ENCODE measurements at places on chromosomes 11 and 22.

DNA sequence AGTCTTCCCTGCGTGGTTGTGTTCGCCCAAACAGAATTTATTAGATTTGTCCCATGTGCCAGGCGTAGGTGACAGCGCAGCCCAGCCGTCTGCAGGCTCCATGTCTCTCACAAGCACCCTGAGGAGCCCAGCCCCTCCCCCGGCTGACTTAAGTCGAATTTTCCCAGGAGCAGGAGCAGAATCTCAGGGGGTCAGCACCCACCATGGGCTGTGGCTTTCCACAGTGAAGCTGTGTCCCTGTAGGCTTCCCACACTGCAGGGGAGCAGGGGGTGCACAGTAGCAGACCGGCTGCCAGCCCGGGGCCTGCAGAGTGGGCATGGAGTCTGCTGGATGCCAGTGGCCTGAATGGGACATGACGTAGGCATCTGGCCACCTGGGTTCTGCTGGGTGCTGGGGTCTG lies 16.0 kb downstream of the PARVG start:
- DNase-seq, result no peak

GRCh38 chr11:64970731-64971151 lies 1.2 kb downstream of the MAJIN start:
- no peak for DNase-seq

DNA sequence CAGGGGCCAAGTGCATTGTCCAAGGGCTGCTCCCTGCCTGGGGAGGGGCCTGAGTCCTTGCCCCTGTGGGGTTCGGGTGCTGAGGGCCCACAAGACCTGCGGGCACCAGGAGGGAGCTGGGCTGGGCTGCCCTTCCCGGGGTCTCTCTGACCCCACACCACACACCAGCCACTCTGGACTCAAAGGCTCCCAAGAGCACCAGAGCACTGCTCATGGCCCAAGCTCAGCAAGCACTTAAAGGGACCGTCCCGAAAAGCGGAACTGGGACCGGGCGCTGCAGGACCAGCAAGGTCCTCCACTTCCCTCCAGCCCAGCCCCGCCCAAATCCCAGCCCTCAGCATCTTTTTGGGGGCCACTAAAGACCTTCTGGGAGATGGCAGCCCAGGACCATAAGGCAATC lies 5.3 kb downstream of the LSP1 start:
- DNase-seq, result no peak

- no peak for DNase-seq
These were observed 73.5 kb downstream of the RNF169 start for GRCh38 chr11:74822170-74822569.

DNA sequence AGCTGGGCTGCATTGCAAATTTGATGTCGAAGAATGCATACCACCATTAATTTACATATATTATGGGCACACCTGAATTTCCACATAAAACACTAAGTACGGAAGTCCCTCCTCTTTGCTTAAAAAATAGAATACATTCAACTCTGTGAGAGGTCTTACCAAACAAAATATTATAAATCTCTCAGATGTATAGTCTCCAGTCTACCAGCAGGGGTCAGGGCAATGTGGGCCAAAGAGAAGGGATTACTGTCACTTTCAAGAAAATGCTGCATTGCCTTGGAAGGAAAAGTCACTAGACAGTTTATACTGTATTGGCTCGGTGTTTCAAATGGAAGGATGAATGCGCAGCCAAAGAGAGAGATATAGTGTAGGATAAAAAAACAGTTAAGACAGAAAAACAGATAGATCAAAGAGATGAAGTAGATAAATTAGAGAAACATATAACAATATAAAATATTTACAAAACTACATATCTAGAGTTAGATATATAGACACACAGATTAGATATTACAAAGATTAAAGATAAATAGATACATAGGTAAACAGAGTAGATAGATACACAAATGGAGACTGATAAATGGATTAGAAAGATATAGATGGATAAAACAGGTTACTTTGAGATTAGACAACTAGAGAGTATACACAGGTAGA lies 20.9 kb downstream of the SERGEF start:
- DNase-seq, result no peak

DNA sequence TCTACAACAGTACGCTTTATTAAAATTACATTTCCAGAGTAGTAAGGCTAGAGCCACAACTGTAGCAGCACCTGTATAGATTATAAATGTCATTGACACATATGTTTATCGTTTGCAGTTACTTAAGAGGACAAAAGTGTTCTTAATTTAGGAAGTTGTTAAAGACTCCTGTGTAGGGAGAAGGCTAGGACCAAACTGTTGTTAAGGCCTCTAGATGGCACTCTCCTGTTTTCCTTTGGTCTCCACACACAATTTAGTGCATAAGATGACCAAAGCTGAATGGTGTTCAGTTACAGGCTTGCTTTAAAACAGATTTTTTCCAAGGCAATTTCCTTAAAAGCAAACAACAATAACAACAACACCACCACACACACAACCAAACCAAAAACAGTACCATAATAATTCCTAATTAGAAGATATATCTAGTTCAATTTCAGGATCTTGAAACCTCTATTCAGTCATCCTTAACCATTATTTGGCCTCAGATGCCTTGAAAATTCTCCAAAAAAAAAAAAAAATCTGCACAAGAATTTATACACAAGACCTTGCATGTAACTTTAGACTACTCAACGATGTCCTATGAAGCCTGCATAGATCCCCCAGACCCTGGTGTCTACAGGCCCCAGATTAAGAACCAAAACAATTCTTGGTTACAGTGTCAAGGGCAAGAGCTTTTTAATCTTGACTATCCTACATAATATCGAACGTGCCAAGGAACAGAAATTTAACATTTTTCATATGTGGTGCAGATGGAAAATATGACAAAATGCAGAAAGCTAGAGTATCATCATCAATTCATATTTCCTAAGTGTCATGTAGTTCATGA lies 42.6 kb upstream of the APOA1 start:
- DNase-seq, result no peak

GRCh38 chr11:108768964-108769363 lies 104.1 kb downstream of the DDX10 start:
- DNase-seq, result no peak

DNA sequence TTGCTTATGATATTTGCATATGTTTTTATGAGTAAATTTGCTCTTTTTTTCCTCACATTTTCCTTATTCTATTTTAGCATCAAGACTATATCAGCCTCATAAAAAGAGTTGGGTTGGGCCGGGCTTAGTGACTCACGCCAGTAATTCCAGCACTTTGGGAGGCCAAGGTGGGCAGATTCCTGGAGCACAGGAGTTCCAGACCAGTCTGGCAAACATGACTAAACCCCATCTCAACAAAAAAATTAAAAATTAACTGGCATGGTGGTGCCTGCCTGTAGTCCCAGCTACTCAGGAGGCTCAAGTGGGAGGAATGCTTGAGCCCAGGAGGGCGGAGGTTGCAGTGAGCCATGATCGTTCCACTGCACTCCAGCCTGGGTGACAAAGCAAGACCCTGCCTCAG lies 148.8 kb upstream of the ANO5 start:
- DNase-seq, result no peak

GRCh38 chr11:57263351-57263750 lies 26.3 kb upstream of the APLNR start:
- no peak for DNase-seq

GRCh38 chr11:39668640-39669039 lies 1790.8 kb downstream of the LRRC4C start:
- DNase-seq, result no peak

DNA sequence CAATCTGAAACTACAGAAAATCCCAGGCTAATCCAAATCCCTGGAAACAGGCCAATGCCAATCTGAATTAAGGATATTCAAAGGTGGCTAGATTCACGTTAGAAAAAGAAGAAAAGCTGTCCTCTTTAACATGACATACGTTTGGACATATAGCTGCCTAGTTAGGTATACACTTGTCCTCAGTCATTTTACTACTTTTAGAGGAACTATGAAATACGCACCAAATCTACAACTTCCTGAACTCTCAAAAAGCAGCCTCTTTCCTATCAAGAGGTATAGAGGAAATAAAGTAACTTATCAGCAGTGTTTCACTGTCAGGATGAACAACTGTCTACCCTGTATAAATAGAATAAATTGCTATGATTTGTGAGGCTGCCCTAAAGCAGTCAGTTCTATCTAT lies 24.0 kb downstream of the KMT5B start:
- DNase-seq, result no peak

GRCh38 chr11:123654566-123655081 lies at the start of gene SCN3B:
Gene SCN3B, minus strand, starts transcription at chr11:123654624. Its CDS starts 823 bp downstream, at chr11:123653801.
- DNase-seq, result no peak

DNA sequence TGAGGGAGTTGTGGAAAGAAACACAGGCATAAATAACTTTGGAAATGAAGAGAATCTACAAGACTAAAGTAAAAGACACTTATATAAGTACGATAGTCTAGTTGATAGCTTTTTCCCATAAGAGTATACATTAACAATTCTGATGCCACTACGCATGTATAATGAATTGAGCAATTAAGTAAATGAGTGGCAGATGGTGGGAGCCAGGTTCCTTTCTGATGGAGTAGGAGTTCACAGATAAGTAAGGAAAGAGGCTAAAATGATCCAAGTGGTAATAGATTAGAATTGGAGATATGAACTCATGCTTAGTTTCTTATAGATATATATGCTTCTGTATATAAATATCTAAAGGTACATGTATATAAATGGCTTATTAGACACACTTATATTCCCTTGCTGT lies 368.3 kb downstream of the FAM181B start:
- DNase-seq, result no peak

DNA sequence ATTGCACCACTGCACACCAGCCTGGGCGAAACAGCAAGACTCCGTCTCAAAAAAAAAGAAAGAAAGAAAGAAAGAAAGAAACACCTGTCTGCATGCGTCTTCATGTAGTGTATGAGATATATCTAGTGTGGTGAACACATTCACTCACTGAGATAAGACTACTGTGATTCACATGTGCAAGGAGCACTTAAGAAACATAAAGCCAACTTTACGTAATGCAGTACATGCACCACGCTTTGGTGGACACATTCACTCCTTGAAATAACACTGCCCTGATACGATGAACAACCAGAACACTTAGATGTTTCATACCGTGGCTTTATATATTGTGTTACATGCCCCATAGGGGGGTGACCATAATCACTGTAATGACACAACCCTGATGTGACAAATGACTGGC lies 96.0 kb downstream of the MICAL3 start:
- no peak for DNase-seq

- no peak for DNase-seq
These were observed 9.4 kb downstream of the SLC5A12 start for GRCh38 chr11:26712497-26712896.

GRCh38 chr11:2525941-2526807 lies 81.4 kb downstream of the KCNQ1 start:
- no peak for DNase-seq

DNA sequence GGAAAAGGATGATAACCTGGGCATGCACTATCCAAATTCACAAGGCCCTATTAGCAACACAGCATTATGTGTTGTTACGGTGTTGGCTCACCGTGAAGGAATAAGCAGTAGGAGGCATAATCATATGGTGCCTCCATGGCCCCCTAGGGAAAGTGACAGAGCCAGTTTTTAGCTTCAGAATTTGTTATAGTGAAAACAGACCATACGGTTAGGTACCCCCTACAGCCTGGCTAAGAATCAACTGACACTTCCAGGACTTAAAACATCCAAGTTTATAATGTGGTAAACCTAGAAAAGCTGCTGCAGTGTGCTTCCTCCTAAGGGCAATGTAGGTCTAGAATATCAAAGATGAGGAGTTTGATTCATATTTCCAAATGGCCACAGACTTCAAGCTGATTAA lies 30.4 kb downstream of the KIF18A start:
- no peak for DNase-seq

- no peak for DNase-seq
These were observed 54.3 kb upstream of the NAV2 start for GRCh38 chr11:19658344-19658743.

DNA sequence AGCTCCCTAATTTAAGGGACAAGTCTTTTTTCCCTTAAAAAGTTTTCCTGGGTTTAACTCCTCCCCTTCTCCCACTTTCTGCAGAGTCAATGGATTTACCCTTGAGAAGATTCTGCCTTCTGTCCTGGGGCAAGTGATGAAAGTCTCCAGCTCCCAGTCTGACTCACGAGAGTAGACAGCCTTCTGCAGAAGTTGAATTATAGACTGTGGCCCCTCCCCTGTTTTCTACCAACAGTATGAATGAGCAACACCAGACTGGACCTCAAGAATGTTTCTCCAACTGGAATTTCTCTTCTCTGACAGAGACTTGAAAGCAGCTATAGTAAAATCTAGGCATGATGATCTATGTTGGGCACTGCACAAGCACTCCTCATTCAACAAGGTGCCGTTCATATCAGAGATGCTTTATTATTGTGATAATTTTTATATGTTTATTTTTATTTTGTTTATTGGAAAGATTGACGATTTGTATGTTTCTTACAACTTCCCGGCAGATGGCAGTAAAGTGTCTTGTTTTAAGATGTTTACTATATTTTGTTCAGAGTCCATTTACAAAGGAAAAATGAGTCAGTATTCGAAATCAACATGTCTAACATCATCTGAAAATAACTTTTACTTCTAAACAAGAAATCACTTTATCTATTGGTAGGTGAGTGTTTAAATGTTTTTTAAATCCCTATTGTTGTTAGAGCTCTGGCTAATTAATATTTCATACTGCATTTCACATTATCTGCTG lies 56.6 kb downstream of the LMO2 start:
- no peak for DNase-seq

DNA sequence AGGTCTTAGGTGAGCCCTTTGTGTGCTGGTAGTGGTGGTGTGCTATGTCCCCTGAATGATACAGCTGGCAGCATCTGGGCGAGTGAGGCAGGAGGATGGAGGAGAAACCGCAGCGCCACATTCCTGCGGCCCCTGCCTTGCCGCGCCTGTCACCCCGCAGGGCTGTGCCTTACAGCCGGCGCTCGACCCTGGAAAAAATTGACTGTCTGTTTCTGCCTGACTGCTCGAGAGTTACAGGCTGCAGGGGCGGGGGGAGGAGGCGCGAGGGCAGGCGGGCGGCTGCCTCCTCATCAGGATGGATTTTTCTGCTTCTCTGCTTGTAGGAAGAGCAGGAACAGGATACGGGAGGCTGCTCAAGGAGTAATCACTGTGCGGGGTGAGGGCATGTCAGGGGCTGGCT lies 443.4 kb downstream of the MIAT start:
- DNase-seq, result no peak

DNA sequence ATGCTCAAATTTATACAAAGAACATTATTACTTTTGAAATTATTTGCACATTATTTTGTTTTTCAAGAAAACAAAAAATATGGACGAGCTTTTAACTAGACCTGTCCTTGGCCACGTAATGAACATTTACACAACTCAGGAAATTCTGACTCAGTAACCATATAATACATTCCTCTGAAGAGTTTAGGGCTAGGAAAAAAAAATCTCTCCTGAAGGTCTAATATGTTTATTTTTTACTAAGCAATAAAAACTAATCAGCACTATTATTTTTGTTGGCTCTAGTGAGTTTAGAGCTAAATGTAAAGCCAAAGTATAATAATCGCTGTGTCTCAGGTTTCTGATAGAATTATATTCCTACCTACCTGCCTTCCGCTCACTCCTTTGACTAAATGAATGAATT lies 187.5 kb downstream of the SWAP70 start:
- DNase-seq, result no peak

Measured in activated naive CD8-positive, alpha-beta T cell treated with anti-CD3 and anti-CD28 coated beads, Interleukin-2, amount 50 U/mL, for 16 hours (primary cell).